ENCODE measurements at places on chromosomes 5 and 9. TPM values are rescaled to one million over a fixed set of nuclear protein-coding genes. Genes with fewer than 3 reads are reported as not detected.

Gene CTXN3
- total RNA-seq, result not detected

Gene TLN1
- total RNA-seq, result 445 TPM

Gene FBP2
- not detected for total RNA-seq

Gene PCDHB16
- 0.15 TPM for total RNA-seq

Gene EFCAB9
- total RNA-seq, result not detected

Gene ADAMTS6
- total RNA-seq, result 52.8 TPM

Gene ARL14EPL
- not detected for total RNA-seq

Gene IFNK
- total RNA-seq, result not detected

Gene PCDHGA11
- 23.0 TPM for total RNA-seq

Gene SAPCD2
- 1.5 TPM for total RNA-seq

Gene GMCL2
- total RNA-seq, result not detected

Gene MOB3B
- 0.15 TPM for total RNA-seq

Gene RARS1
- 153 TPM for total RNA-seq

Gene SH2D3C
- total RNA-seq, result not detected

Gene PCDHA9
- total RNA-seq, result under 0.01 TPM

Gene RANBP17
- 0.83 TPM for total RNA-seq

Gene FOXD4L6
- total RNA-seq, result not detected

Gene GPR151
- not detected for total RNA-seq

Gene GRM6
- not detected for total RNA-seq

Gene KCNV2
- not detected for total RNA-seq

Gene CYSRT1
- 0.44 TPM for total RNA-seq

Gene FABP6
- not detected for total RNA-seq

Gene IL33
- 44.5 TPM for total RNA-seq

Gene CTSL
- 1,131 TPM for total RNA-seq

Gene IL4
- total RNA-seq, result not detected

Gene LHX2
- not detected for total RNA-seq

Gene GFRA3
- not detected for total RNA-seq

Gene ZNF354C
- 7.9 TPM for total RNA-seq

All from smooth muscle cell of trachea (primary cell).